ENCODE measurements at places on chromosomes 5 and 9. TPM values are rescaled to one million over a fixed set of nuclear protein-coding genes. Genes with fewer than 3 reads are reported as not detected.

Gene NUTM2G
- polyA plus RNA-seq, result not detected

Gene NIM1K
- polyA plus RNA-seq, result not detected

Gene ABLIM3
- not detected for polyA plus RNA-seq

Gene MYMK
- polyA plus RNA-seq, result not detected

DNA sequence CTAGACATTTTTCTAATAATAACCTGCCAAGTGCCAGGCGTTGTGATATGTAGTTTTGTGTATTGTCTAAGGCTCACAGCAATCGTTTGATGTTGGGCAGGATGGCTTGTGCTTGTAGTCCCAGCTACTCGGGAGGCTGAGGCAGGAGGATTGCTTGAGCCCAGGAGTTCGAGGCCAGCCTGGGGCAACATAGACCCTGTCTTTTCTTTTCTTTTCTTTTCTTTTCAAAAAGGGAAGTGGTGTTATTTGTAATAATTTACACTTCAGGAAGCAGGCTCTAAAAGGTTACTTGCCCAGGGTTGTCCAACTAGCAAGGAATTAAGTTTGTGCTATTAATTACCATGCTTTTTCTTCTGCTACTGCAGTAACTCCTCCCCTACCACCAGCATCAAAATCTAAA, 3.2 kb downstream of the ZNF131 start:
- H3K36me3 ChIP-seq, result peaks cover 28% of the 10 kb centered on the region
- H3K4me1 ChIP-seq, result peaks cover 57% of the 10 kb centered on the region
- H3K27me3 ChIP-seq, result peaks cover 21% of the 10 kb centered on the region
- H3K4me3 ChIP-seq, result peak overlapping the region; percentile 46
- H3K27ac ChIP-seq, result peak overlapping the region; percentile 20

DNA sequence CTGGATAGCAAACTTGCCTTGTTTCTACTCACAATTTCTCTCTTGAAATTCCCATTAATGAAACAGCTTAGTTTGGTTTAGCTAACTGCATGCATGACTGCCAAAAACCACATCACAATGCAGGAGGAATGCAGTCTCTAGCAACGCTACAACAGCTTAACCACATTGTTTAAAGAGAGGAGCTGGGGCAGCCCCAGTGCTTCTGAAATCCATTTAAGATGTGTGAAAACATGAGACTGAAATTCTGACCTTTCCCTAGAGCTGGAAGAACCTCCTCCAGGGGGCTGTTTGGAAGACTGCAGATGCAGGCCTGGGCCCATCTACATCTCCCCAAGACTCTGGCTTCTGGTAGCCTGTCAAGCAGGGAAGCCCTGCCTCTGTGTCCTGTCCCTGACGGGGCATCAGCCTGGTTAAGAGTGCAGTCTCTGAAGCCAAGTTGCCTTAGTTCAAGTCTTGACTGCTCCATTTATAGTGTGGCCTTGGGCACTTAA, 157.1 kb downstream of the ZNF462 start:
- no peak for DNase-seq
- no peak overlapping the region for H3K4me3 ChIP-seq
- H3K4me1 ChIP-seq, result peaks cover 9% of the 10 kb centered on the region
- no peak overlapping the region for H3K27ac ChIP-seq

- no peak overlapping the region for H3K4me3 ChIP-seq
- H3K27ac ChIP-seq, result no peak overlapping the region
- no peak for DNase-seq
- H3K27me3 ChIP-seq, result peaks cover 10% of the 10 kb centered on the region
- no peaks in the 10 kb centered on the region for H3K4me1 ChIP-seq
These were observed 3.6 kb upstream of the SCGB3A2 start for GRCh38 chr5:147874910-147875367.

DNA sequence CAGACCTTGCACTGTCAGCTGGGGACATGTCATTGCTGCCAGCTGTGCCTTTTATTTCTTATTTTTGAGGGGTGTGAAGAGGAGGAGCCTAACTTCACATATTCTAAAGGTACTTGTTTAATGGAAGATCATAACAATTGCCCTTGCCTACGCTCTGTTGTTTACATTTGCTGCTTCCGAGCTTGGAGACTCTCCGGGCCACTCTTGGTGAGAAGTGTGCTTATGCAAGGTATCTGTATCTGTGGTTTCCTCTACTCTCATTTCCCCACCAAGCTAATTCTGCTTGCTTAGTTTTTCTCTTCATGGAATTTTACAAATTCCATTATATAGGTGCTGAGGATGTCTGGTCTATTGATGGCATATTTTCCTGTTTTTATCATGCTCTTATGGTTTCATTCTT, 105.3 kb downstream of the RASGRF2 start:
- H3K27ac ChIP-seq, result no peak overlapping the region
- H3K4me1 ChIP-seq, result no peaks in the 10 kb centered on the region
- H3K27me3 ChIP-seq, result no peaks in the 10 kb centered on the region

DNA sequence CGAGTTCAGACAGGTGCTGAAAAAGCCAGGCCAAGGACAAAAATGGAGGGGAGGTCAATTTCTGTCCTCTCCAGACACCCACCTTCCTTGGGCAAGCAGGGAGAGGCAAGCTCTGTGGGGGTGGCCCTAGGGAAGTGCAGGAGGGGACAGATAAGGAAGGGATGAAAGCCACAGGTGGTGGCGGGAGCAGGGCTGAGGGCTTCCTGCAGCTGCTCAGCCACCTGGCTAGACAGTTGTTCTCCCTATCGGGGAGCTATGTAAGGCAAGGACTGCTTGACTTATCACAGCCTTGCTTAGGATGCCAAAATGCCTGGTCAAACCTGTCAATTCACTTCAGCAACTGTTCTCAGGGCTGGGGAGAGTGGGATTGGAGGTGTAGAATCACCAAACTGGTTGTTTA, 266.1 kb downstream of the ZSWIM6 start:
- H3K36me3 ChIP-seq, result no peaks in the 10 kb centered on the region
- no peak overlapping the region for H3K4me3 ChIP-seq
- H3K27me3 ChIP-seq, result peaks cover 11% of the 10 kb centered on the region
- H3K27ac ChIP-seq, result no peak overlapping the region
- DNase-seq, result no peak

- H3K27me3 ChIP-seq, result peaks cover 25% of the 10 kb centered on the region
- H3K4me1 ChIP-seq, result no peaks in the 10 kb centered on the region
- DNase-seq, result no peak
- no peaks in the 10 kb centered on the region for H3K36me3 ChIP-seq
- H3K27ac ChIP-seq, result no peak overlapping the region
These were observed 35.7 kb upstream of the MSX2 start for GRCh38 chr5:174688441-174689354.

DNA sequence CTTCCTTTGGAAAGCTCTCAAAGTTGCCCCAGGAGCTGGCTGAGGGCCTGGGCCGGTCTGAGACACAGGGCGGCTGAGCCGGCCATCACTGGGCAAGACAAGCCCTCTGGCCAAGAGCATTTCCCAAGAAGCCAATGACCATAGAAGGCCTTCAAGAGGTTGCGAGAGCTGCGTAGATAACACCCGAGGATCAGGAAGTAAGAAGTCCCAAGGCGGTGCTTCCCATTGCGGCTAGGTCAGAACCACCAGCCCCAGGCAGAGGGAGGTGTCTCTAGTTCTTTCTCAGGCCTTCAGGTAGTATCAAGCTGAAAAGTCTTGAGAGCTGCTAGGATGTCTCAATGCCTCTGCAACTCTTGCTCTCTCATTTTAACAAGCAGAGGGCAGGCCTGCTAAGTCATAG, 54.0 kb upstream of the C5orf58 start:
- no peak overlapping the region for H3K27ac ChIP-seq
- no peaks in the 10 kb centered on the region for H3K36me3 ChIP-seq
- H3K4me3 ChIP-seq, result no peak overlapping the region
- H3K4me1 ChIP-seq, result no peaks in the 10 kb centered on the region
- H3K27me3 ChIP-seq, result no peaks in the 10 kb centered on the region
- no peak for DNase-seq
